Caudate nucleus (tissue), 63 donors: ENCODE measurements at places on chromosomes 16 and 17.

DNA sequence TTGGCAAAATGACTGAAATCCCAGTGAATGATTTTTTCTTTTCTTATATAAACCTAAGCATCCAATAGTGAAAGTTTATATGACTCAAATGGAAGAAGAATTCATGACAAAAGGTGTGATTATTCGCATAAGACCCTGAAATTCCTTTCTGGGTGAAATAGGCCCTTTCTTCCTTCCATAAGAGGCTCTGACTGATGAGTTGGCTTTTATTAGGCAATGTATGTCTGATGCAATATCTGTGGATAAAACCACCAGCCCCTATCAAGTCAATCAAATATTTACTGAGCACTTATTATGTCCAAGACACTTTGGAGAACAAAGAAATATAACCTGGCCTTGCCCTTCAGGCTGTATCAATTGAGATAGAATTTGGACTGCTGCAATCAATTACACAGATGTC is 316.6 kb downstream of the CDH13 start:
- DNase-seq: no peak

DNA sequence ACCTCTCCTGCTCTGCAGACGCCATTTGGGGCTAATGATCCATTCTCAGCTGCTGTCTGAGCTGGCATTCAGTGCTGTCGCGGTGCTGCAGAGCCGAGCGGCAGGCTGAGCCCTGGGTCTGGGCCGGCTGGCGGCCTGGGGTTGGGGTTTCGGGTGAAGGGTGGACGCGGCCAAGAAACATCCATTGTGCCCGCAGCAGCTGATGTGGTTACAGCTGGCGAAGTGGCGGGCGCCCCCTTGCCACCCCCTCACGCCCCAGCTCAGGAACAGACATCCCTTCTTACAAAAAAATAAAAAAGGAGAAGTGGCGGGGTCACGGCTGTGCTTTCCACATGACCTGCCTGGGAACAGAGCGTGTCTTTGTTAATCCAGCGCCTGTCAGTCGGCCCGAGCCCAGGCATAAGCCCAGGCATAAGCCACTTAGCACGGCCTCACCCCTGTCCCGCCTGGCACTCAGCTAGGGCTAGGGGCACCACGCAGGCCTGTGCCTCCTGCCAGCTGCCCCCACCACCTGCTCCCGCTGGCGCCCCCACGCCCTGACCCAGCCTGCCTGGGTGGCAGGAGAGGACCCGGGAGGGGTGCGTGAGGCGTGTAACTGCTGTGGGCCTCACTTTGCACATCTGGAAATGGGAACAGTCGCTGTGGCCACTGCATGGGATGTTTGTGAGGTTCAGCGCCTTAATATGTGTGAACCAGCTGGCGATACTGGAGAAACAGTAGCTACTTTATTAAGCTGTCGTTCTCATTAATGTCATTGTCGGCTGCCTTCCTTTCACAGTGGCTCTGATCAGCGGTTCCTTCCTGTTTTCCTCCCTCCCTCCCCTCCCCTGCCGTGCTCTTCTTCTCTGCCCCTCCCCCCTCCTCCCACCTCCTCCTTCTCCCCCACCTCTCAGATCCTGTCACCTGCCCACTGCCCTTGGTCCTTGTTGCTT is 197.7 kb upstream of the CIBAR2 start:
- peak; percentile 82 for DNase-seq

GRCh38 chr16:78286065-78286464 is 186.6 kb downstream of the WWOX start:
- no peak for DNase-seq

- no peak for DNase-seq
Measured at GRCh38 chr16:57409870-57410587, 5.5 kb downstream of the CCL17 start.

DNA sequence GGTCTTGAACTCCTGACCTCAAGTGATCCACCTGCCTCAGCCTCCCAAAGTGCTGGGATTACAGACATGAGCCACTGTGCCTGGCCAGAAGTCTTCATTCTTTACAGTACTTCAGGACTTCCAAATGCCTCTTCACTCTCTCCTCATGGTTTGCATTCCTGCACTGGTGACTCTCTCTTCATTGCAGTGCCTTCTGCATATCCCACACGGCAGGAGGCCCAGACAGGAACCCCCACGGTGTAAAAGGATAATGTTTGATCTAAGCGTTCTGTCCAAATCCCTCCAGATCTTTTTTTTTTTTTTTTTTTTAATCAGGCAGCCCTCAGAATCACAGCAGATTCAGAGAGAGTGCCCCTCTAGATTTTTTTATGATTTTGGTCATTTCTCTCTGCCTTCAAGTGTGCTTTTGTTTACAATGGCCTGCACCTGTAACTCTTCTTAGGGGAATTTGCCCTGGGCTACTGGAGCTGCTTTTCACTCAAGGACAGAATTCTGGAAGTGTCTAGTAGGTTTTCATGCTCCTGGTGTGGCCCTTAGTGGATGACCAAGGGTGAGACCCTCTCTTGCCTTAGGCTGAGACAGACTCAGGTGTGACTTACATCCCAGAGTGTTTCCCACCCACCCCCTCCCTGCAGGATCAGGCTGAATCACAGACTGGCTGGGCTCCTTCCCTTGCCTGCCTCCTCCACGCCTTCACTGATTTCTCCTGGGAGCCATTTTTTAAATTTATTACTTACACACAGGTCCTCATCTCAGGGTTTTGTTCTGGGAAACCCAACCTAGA is 19.8 kb upstream of the NF1 start:
- DNase-seq: no peak

DNA sequence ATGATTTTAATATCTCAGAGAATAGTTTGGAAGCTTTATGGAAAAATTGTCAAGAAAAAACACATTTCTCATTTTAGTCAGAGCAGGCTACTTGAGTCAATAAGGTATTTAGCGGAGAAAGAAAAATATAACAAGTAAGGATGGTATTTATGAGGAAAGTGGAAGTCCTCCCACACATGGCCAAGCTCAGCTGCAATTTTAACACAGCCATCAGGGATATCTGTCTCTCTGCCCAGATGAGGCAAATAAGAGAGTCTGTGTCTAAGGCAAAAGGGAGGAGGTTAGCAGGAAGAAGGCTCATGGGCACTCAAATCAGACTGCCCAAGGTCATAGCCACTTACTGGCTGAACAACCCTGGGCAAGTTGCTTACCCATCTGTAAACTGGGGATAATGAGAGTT is 5.2 kb upstream of the CMTM2 start:
- no peak for DNase-seq

DNA sequence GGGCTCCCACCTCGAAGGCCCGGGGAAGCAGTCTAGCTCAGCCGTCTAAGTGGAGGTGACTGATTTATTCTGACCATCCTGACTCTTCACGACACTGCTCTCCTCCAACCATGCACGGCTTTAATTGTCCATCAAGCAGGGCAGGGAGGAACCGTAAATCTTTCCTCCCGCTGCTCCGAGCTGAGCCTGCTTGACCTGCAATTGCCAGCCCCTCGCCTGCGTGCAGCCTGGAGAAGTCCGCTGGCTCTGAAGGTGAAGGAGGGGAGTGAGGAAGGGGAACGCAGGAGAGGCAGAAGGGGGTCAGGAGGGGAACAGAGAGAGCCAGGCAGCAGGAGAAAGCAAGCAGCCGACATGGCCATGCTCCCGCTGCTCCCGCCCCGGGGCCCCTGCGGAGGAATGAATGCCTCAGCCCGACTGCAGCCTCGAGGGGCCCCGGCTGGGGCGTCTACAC is 10.1 kb downstream of the RBFOX3 start:
- DNase-seq: no peak

DNA sequence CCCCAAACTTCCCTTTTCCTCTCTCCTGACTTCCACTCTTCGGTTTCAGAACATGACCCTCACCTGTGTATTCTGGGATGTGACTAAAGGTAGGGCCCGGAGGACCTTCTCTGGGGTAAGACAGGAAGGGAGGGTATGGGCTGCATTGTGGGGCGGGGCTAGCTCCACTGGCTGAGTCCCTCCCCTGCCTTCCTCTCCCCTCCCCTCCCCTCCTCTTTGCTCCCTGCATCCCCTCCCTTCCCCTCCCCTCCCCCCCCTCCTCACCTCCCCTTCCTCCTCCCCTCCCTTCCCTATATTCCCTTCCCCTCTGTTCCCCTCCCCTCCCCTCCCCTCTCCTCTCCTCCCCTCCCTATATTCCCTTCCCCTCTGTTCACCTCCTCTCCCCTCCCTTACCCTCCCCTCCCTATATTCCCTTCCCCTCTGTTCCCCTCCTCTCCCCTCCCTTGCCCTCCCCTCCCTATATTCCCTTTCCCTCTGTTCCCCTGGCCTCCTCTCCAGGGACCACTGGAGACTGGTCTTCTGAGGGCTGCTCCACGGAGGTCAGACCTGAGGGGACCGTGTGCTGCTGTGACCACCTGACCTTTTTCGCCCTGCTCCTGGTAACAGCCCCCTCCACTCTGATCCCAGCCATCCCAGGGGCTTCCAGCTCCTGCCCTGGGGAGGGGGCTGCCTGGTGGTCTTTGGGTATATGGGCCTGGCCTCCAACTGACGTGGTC is 11.8 kb downstream of the ADGRG3 start:
- no peak for DNase-seq

- no peak for DNase-seq
Measured at GRCh38 chr17:72345536-72345935, 224.7 kb downstream of the SOX9 start.

- peak; percentile 79 for DNase-seq
Measured at GRCh38 chr16:735982-736453, 4.8 kb downstream of the CIAO3 start.

DNA sequence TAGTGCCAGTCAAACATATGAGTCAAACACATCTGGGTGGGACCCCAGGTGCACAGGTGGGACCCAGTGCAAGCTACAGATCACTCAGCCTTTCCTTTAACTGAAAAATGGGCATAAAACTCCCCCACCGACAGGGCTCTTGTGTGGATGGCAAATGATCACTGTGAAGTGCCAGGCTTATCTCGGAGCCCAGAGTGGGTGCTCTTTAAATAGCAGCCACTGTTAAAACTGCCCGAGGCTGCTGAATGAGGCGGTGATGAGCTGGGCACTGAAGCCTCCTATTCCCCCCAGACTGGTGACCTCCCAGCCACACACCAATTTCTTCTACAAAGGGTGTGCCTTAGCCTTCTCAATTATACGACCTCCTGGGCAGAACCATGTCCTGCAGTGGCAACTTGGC is 433.8 kb downstream of the SLC39A11 start:
- no peak for DNase-seq

DNA sequence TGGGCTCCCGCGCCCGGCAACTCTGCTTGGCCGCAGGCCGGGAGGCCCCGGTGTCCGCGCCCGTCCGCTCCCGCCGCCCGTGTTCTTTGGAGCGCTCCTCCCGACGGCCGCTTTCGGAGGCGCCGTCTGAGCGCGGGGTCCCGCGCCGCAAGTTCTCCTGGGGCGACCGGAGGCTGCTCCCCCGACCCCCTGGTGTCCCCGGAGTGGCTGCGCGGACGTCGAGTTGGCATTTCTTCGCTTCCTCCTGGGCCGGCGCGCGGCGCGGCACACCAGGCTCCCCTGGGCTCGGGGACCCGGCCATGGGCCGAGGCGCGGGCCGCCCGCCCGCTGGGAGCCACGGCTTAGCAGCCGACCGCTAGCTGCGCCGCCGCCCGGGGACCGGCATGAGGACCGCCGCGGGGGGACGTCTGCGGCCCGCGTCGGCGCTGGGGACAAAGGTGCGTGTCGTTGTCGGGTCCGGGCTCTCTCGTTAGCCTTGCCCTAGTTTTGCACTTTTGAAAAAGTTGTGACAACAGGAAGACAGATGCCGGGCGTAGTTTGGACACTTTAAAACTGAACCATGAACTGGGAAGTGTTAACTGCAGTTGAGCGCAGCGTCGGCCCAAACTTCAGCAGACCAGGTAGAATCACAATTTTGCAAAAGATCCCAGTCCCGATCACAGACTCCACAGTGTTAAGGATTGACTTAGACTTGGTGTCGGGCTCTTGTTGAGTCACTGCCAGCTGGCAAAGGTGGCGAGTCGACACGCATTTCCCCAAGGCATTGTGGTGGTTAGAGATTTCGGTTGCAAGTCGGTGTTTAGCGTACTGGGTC is 700 bp downstream of the UBN1 start:
- DNase-seq: no peak

DNA sequence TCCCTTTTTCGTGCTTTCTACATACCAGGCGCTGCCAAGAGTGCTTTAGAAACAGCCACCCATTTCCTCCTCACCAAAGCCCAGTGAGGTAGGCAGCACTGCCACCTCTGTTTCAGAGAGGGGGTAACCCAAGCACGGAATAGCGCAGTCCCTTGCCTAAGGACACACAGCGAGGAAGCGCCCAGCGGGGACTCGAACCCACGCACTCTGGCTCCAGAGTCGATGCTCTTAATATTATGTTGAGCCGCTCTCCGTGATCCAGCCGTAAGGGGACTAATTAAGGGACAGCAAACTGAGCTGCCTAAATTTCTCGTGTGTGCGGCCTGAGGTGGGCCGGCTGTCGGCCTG is 497 bp downstream of the CES1 start:
- no peak for DNase-seq

DNA sequence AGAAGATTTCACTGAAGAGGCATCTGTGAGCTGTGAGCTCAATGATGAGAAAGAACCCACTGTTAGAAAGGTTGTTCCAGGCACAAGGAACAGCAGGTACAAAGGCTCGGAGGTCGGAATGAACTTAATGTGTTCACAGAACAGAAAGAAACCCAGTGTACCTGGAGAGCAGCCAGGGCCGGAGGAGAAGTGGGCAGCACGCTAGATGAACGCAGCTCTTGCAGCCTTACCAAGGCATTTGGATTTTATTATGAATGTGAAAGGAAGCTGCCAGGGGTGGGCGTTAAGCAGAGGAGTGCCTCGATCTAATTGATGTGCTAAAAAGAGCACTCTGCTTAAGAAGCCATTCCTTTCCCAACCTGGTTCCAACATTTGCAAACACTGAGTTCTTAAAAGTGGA is 19.0 kb downstream of the EEF2K start:
- peak; percentile 63 for DNase-seq

DNA sequence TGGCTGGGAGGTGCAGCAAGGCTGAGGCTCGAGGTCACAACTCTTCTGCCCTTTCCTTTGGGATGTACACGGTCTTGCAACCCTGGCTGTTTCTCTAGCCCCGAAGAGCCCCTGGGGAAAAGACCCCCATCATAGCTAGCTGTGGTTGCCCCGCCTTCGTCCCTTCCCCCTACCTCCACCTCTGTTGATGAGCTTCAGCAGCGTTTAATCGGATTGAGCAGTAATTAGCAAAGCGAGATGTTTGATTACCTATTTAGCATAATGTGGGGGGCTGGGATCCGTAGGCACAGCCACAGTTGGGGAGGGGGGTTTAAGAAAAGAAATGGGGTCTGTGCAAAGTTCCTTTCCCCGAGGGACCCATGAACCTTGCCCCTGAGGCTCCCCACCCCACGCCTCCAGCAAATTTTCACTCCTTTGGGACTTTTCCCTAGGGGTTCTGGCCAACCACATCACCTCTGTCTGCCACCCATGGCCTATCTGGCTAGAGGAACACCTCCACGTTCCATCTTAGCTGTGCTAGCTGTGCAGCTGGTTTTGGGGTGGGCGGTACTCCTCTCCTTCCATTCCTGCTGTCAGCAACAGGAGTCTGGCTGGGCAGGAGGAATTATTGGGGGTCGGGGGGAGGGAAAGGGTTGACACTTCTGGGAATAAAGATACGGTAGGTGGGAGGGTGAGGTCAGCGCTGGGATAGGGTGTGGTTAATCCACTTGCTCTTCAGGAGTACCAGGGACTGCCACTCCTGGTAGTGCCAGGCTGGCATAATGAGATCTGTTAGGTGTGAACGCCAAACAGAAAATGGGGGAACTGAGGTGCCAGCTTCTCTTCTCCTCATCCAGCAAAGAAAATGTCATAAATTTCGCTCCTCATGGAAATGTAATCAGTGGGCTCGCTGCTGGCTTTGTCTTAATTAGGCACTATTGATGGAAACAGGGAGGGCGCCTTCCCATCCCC is 1.3 kb upstream of the DNAH2 start:
- no peak for DNase-seq

- DNase-seq: no peak
Measured at GRCh38 chr16:17002565-17002964, 468.2 kb downstream of the XYLT1 start.

GRCh38 chr16:58243528-58244004 is 45.7 kb upstream of the CSNK2A2 start:
- DNase-seq: no peak
